HT-29 (cell line): ENCODE measurements at places on chromosomes 7 and 10. TPM values are rescaled to one million over a fixed set of nuclear protein-coding genes. Genes with fewer than 3 reads are reported as not detected.

The NKX1-2 gene
- total RNA-seq = not detected in 2 replicates

The WAPL gene
- 20.8 and 23.5 TPM in 2 replicates for total RNA-seq

The NOS3 gene
- total RNA-seq = 6.7 and 13.0 TPM in 2 replicates

The PRKCQ gene
- 0.03 and 0.21 TPM in 2 replicates for total RNA-seq

DNA sequence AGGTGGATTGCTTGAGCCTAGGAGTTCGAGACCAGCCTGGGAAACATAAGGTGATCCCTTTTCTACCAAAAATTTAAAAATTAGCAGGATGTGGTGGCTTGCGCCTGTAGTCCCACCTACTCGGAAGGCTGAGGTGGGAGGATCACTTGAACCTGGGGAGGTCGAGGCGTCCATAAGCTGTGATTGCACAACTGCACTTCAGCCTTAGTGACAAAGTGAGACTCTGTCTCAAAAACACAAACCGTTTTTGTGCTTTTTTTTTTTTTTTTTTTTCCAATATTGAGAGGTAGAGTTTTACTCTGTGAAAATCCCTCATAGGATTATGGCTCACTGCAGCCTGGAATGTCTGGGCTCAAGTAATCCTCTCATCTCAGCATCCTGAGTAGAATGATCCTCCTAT lies 14.1 kb downstream of the CCAR1 start:
- no peak for DNase-seq

- no peak for DNase-seq
Observed at GRCh38 chr10:3761021-3761686, 23.9 kb downstream of the KLF6 start.

GRCh38 chr7:45660201-45660900 lies 86.2 kb downstream of the ADCY1 start:
- DNase-seq = no peak

- no peak for DNase-seq
Observed at GRCh38 chr10:60809157-60809556, 30.9 kb downstream of the CDK1 start.

GRCh38 chr7:83876593-83876992 lies 227.7 kb upstream of the SEMA3E start:
- DNase-seq = no peak

GRCh38 chr7:101678658-101679057 lies 49.6 kb upstream of the MYL10 start:
- no peak for DNase-seq

GRCh38 chr7:85111761-85112160 lies 75.1 kb downstream of the SEMA3D start:
- DNase-seq = no peak

GRCh38 chr10:102639537-102639936 lies 4.7 kb upstream of the TRIM8 start:
- no peak for DNase-seq

GRCh38 chr7:141074162-141074991 lies 513 bp downstream of the TMEM178B start:
- DNase-seq = peak; percentile 57

GRCh38 chr10:127228195-127228787 lies 31.9 kb upstream of the INSYN2A start:
- no peak for DNase-seq
